ENCODE measurements at places on chromosomes 2 and 18. TPM values are rescaled to one million over a fixed set of nuclear protein-coding genes. Genes with fewer than 3 reads are reported as not detected.

GRCh38 chr2:196808083-196808665 is 981 bp downstream of the C2orf66 start:
- no peak for DNase-seq

Gene DARS1
- total RNA-seq, result 97.2 TPM

DNA sequence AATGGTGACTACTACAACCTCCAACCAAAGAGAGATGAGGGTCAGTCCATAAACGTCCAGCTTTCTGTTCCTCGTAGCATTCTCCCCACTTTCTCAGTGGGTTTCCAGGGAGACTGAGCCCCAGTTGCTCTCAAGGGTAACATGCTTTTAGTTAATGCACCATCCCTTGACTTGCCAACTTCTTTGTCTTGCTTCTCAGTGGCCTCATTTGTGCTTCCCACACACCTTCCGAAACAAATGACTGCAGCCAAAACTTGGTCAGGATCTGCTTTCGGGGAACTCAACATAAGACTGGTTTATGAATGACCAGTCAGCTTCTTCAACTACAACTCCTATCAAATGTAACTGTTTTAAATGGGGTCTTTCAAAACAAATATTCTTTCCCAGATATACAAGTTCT is 94.1 kb downstream of the COL6A3 start:
- no peak for DNase-seq

Gene ALLC
- not detected for total RNA-seq

DNA sequence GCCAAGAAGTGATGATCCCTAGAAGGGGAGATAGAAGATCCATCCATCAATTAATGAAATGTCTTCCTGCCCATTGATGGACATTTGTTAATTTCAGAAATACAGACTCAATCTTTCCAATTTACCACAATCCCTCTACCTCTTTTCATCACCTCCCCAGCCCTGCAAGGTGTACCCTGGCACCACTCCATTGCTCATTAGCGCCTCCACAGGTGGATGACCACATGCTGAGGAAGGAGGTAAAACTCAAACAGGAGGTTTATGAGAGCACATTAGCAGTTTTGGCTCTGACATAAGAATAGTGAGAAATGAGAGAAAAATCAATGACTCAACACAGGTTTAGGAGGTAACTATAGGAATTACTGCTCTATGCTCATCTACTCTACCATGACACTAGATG is 208.0 kb downstream of the C1D start:
- no peak for DNase-seq

Gene KIF1A
- 0.05 TPM for total RNA-seq

- DNase-seq, result no peak
Observed at GRCh38 chr2:15302154-15302553, 259.0 kb downstream of the NBAS start.

DNA sequence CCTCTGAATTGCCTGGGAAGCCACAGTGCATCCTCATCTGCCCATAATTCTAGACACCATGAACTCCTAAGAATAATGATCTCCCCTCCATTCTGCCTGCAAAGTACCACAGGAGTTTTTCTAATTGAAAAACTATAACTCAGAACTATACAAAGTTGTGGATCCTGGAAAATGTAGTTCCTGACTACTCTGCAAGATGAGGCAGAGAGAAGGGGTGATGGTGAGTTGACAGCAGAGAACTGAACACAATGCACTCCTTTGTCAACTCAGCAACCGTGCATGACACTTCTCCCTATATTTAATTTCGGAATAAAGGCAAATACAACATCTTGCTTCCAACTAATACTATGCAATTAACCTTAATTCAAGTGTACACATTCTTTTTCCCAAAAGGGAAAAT is 471.1 kb upstream of the FAM98A start:
- no peak for DNase-seq

GRCh38 chr2:48695991-48696390 is 59.5 kb downstream of the LHCGR start:
- no peak for DNase-seq

DNA sequence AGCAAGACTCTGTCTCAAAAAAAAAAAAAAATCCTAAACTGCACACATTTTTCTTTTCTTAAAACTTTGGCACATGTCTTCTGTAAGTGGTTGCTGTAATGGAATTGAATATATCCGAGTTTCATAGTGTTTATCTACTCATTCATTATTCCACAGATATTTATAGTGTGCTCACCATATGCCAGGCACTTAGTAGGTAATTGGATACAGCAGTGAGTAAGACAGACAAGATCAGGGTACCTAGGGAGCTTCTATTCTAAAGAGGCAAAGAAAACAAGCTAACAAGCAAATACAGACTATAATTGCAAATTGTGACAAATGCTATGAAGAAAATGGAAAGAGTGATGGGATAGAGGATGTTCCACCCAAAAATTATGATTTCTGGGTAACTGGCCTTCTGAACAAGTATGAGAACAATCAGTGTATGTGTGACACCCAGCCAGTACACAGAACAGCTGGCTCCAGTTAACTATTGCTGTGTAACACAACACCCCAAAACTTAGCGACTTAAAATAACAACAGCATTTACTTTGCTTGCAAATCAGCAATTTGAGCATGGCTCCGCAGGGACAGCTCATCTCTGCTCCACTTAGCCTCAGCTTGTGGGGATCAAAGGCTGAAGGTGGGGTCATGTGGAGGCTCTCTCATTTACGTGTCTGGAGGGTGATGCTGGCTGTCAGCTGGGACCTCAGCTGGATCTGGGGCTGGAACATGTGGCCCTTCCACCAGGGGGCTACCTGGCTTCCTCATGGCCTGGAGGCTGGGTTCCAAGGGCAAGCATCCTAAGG is 224.9 kb downstream of the INSIG2 start:
- peak; percentile 22 for DNase-seq

Gene TTN
- 9,701 TPM for total RNA-seq

- no peak for DNase-seq
Observed at GRCh38 chr2:108199726-108200125, 40.0 kb upstream of the SULT1C3 start.

DNA sequence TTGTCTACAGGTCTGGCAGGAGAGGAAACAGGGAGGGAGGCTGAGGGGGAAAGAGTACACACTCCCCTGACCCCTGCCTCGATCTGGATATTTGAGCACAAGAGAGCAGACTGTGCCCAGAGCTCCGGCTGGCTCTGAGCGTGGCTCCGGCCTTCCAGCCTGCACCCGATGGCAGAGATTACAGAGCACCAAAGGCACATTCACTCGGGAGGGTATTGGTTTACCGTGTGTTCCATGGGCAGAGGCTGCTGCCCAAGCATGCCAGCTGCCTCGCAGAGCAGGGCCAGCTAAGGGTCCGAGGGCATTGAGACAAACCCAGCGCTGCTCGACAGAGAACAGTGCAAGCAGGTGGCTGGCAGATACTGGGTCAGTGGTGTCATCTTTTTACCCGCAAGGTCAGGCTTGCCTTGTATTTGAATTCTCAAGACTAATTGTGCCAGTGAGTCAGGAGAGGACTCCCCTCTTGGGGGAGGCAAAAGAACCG is 132.2 kb downstream of the TNS1 start:
- DNase-seq, result peak; percentile 91
